Fibroblast of skin of abdomen (primary cell): ENCODE measurements at places on chromosomes 5 and 9.

DNA sequence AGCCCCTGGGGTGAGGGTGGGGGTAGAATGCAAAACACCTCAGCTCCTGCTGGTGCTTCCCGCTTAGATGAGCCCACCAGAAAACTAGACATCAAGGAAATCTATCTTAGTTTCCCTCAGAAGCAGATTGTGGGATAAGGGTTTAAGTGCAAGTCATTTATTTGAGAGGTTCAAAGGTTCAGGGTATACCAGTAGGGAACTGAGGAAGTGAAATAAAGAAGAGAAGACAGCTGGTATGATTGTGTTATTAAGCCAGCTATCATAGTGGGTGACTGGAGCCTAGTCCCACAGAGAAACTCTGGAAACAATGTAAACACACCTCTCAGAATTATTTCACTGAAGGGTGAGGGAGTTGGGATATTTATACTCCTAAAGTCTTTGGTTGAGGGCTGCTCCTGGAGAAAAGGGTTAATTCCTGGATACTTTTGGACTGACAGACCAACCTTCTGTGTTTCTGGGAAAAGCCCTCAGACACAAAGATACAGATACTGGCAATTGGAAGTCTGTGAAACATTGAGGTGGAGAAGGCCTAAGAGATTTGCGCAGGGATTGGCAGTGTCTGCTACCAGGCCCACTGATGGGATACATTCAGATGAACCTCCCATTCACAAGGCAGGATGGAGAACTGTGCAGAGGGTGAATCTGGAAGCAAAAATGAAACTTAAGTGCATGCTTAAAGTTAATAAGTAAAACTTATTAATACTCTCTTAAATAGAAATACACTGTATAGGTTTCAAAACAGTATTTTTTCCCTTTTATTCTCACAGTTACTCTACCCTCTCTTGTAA, 6.4 kb upstream of the DCTN4 start:
- DNase-seq, result no peak

- DNase-seq, result peak; percentile 3
Observed at GRCh38 chr5:109805472-109805871, 115.7 kb downstream of the MAN2A1 start.

GRCh38 chr5:74954919-74955318, 88.7 kb upstream of the FAM169A start:
- peak; percentile 45 for DNase-seq

DNA sequence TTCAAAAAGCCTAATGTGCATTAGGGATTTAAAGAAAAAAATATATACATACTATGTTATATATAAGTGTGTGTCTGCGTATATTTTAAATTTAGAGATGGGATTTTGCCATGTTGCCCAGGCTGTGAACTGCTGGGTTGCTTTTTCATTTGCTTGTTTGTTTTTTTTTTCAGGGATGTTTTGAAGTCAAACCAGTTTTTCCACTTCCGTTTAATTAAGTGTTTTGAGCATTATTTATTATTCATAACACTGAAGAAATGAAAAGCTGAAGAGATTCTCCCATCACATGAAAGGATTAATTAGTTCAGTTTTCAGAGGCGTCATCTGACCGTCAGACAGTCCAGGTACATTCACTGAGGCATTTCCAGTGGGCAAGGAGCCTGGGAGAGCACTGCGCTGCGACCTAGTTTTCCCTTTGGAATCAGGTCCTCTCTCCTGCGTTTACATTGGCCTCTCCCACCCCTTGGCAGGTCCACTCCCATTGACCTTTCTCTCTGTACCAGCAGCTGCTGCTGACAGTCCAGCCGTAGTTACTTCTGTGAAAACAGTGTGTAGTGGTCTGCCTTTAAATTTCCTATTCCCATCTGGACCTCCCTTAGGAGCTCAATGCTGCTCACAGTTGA, 26.0 kb downstream of the ARRDC3 start:
- DNase-seq, result no peak

- DNase-seq, result no peak
Observed at GRCh38 chr5:19751326-19751725, 236.7 kb downstream of the CDH18 start.

- no peak for DNase-seq
Observed at GRCh38 chr5:79547982-79548381, 34.0 kb upstream of the HOMER1 start.

- DNase-seq, result peak; percentile 56
Observed at GRCh38 chr5:13976867-13977830, 32.7 kb upstream of the DNAH5 start.

DNA sequence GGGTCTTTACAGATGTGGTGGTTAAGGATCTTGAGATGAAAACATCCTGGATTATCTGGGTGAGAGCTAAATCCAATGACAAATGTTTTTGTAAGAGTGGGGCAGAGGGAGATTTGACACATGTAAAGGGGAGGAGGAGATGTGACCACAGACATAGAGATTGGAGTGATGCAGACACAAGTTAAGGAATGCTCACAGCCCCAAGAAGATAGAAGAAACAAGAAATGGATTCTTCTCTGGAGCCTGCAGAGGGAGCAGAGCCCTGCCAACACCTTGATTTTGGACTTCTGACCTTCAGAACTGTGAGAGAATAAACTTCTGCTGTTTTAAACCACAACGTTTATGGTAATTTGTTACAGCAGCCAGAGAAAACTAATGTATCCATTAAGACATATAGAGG, 21.7 kb downstream of the ITGA2 start:
- DNase-seq, result no peak

DNA sequence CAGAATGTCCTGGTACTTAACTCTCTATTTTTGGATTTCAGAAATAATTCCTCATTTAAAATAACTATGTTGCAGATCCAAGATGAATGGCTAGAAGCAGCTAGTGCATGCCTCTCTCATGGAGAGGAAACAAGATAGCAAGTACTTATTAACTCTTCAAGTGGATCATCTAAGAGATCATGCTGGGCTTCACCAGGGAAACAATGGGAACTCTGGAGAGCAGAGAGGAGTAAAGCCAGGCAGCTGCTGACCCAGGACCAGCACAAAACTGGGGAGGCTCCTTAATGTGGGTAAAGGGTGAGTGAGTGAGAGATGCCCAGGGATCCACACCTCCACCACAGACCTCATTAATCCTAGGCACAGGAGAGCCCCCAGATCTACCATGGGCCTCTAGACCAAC, 897.8 kb upstream of the ACO1 start:
- no peak for DNase-seq

- peak; percentile 73 for DNase-seq
Observed at GRCh38 chr9:6055216-6055615, 39.8 kb upstream of the RANBP6 start.

- no peak for DNase-seq
Observed at GRCh38 chr5:61790678-61791077, 458.6 kb downstream of the ZSWIM6 start.

DNA sequence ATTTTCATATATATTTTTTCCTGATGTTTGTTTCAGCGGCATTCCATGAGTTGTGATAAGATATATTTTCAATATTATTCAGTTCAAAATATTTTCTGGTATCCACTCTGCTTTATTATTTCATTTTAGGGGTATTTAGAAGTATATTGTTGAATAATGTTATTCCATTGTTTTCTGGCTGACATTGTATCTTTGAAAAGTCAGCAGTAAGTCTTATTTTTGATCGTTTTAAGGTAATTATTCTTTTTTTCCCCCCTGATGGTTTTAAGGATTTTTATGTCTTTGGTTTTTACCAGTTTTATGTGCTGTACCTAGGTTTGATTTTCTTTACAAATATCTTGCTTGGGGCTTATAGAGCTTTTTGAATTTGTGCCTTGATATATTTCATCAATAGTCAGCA, 6.6 kb upstream of the GLRA1 start:
- DNase-seq, result no peak

GRCh38 chr9:1881708-1882295, 133.3 kb upstream of the SMARCA2 start:
- no peak for DNase-seq

GRCh38 chr5:22899341-22899740, 46.2 kb upstream of the CDH12 start:
- DNase-seq, result no peak

DNA sequence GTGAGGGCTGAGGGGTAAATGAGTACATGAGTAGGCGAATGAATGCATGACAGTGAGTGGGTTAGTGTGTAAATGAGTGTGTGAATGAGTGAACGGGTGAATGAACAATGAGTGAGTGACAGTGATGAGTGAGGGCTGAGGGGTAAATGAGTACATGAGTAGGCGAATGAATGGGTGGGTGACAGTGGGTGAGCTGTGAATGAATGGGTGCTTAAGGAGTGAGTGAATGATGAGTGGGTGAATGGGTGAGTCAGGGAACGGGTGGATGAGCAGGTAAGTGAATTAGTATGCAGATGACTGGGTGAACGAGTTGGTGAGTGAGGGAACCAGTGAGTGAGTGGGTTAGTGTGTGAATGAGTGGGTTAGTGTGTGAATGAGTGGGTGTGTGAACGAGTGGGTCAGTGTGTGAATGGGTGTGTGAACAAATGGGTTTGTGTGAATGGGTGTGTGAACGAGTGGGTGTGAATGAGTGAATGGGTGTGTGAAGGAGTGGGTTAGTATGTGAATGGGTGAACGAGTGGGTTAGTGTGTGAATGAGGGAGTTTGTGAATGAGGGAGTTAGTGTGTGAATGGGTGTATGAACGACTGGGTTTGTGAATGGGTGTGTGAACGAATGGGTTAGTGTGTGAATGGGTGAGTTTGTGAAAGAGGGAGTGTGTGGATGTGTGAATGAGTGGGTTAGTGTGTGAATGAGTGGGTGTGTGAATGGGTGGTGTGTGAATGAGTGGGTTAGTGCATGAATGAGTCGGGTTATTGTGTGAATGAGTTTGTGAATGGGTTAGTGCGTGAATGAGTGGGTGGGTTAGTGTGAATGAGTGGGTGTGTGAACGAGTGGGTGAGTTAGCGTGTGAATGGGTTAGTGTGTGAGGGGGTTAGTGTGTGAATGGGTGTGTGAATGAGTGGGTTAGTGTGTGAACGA, 32.9 kb downstream of the NKD2 start:
- DNase-seq, result no peak

GRCh38 chr5:68661237-68661636, 432.6 kb upstream of the SLC30A5 start:
- DNase-seq, result peak; percentile 14

DNA sequence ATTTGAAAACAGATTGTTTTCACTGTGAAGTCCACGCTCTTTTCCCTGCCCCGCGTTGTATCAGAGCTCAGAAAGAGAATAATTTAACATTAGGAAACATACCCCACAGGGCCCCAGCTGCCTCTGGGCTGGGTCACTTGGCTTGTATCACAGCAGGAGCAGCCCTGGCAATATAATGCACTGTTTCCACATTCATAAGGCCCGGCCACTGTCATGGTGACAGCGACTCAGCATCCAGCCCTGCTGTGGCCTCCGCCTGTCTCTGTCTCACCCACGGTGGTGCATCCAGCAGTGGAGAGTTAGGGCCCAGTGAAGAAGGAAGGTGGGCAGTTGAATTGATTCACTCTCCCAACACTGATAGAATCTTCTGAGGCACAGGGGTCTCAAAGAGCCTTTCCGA, 188.9 kb downstream of the NSG2 start:
- DNase-seq, result no peak

DNA sequence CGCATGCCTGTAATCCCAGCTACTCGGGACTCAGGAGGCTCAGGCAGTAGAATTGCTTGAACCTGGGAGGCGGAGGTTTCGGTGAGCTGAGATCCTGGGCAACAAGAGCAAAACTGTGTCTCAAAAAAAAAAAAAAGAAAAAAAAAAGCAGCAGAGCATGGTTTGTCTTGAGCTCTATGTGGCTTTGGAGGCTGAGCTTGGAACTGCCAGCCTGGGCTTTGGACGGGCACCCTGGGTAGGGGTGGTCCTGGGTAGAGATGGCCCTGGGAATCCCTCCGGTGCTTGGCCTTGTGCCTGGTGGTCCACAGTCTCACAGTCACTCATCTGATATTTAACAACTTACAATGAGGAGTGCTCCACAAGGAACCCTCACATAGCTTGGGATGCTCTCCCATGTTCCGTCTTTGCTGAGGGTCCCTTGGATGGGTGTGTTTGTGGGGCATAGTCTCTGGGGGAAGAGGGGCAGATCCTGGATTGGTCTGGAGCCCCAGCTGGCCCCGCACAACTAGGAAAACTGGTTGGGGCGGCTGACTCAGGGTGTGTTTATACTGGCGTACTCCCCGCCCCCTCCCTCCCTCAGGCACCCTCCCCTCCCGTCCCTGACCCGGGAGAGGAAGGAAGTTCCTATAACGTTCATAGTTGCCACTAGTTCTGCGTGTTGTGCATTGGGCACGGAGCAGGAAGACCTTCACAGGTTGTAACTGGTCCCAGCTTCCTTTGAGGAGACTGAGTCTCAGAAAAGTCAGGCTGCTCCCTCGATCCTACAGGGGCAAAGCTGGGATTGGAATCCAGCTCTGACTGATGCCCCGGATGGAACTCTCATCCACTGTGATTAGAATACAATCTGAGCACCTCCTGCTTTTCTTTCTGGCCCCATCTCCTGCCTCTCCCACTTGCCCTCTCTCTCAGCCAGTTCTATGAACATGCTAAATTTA, 11.2 kb downstream of the IER5L start:
- DNase-seq, result peak; percentile 79

- peak; percentile 93 for DNase-seq
Observed at GRCh38 chr9:16030528-16031185, 477.8 kb downstream of the CCDC171 start.

- DNase-seq, result no peak
Observed at GRCh38 chr5:157198277-157198986, 17.8 kb downstream of the ITK start.

DNA sequence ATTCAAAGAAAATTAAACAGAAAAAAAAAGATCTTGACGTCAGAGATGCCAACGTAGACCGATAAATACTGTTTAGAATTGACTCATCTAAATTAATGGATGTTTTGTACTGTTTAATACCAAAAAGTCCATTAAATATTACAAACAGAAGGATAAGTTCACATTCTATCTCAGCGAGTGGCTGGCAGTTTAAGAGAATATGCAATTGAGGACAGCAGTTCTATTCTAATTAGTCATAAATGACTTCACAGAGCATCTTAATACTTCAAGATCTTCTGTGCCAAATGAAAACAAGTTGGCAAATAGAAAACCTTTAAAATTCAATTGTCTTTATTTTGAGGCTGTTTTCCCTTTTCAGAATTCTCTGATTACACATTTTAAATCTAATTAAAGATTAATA, 326.6 kb upstream of the NREP start:
- peak; percentile 9 for DNase-seq

- DNase-seq, result no peak
Observed at GRCh38 chr5:77065256-77065655, 21.8 kb downstream of the ZBED3 start.

DNA sequence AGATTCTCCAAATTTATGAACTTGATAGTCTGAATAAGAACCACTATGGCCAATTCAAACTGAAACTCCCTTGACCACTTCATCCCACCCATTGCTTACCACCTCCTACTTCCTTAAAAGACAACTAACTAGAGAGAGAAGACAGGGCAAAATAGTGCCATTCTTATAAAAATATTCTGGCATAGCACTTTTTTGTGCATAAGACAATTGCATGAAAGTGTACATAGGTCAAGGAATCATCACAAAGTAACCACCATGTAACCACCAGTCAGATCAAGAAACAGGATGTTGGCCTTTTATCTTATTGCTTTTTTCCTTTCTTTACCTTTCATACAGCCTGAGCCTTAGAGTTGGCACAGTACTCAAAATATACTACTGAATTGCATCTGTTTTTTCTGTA, 8.1 kb upstream of the ARSB start:
- no peak for DNase-seq
